ENCODE measurements at places on chromosomes 6 and 20. TPM values are rescaled to one million over a fixed set of nuclear protein-coding genes. Genes with fewer than 3 reads are reported as not detected.

DNA sequence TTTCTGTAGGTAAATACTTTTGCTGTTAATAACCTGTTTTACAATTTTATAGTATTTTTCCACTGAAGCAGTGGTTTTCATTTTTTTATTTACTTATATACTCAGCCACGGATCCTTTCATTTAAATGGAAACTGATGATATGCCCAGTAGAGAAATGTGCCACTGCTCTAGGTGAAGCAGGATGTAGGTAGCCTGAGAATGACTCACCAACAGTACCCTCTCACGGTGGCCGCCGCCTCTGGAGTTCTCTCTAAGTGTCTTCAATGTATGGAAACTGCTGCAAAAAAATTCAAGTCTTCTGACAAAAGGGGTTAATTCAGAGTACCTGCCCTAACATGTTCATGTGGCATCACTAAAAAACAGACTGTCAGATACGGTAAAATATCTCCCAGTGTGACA is 6.4 kb downstream of the EYA4 start:
- no peak for DNase-seq

DNA sequence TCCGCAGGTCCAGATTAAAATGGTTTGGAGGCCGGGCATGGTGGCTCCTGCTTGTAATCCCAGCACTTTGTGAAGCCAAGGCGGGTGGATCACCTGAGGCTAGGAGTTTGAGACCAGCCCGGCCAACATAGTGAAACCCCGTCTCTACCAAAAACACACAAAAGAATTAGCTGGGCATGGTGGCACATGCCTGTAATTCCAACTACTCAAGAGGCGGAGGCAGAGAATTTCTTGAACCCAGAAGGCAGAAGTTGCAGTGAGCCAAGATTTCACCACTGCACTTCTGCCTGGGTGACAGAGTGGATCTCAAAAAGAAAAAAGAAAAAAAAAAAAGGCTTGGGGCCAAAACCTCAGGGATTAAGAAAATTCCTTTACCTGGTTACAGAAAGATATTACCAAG is 30.5 kb downstream of the C6orf15 start:
- DNase-seq, result no peak

DNA sequence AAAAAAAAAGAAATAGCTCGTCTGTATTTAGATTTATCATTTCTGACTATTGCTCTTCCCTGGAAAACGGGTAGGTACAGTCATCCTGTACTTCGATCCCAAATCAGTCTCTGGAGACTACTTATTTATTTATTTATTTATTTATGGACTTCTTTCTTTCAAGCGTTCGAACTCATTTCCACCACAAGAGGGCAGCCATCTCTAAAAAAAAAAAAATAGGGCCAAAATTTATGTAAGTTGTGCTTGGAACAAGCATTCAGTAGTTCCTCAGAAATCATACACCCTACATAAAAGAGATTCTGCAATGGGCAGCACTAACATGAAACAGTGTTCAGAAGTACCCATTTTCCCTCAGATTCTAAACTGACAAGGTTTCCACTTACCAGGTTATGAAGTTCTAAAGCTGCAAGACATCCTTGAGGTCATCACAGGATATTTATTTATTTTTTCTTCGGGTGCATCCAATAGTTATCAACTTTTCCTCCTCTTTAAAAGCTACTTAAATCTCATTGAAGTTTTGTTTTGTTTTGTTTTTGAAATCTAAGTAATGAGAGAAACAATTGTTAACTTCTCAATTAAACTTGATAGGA is 1.9 kb upstream of the BMP2 start:
- DNase-seq, result peak; percentile 3

DNA sequence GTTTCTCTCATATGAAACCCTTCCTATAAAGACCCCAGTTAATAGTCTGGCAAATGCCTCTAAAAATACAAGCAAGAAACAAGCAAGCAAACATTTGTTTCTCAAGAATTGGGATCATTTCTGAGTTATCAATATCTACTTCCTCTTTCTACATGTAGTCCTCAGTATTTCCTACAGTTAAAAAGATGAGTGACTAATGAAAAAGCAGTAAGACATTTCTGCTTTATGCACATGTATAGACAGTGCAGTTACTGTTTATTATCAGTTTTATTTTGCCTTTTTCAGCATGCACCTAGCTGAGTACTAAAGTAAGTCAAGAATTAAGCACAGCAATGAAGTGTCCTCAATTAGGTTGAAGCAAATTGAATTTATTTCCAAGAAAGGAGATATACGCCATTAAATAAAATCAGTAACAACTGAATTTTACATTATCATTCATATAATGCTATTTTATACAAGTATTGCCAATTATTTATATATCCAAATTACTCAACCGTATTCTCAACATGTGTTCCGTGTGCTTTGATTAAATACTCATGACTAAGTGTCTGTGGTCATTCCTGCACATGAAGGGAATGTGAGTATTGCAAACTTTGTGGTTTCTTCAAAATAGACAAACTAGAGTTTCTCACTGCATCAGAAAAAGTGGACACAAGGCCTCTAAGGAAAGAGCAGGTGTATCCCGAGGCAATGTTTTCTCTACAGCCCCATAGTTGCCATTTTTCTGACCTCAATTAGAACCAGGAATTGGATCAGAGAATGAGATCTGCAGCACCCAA is 159.3 kb upstream of the MARCKS start:
- DNase-seq, result no peak

DNA sequence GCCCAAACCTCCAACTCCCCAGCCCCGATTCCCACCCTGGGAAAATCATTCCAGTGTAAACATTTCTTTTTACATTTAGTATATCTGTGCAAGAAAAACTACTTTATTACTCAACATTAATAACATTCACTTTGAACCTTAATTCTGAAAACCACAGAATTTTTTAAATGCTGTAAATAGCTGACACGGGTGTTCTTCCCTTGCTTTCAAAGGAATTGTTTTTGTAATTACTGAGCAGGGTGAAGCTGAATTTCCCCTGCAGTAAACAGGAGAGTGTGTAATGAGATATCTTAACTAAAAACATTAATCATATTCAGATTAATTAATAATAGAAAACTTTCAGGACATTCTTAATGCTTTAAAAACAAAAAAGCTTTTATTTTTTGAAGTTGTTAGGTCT is 99.3 kb upstream of the CITED2 start:
- no peak for DNase-seq

GRCh38 chr20:57774111-57774880 is 64.5 kb upstream of the PMEPA1 start:
- DNase-seq, result no peak

DNA sequence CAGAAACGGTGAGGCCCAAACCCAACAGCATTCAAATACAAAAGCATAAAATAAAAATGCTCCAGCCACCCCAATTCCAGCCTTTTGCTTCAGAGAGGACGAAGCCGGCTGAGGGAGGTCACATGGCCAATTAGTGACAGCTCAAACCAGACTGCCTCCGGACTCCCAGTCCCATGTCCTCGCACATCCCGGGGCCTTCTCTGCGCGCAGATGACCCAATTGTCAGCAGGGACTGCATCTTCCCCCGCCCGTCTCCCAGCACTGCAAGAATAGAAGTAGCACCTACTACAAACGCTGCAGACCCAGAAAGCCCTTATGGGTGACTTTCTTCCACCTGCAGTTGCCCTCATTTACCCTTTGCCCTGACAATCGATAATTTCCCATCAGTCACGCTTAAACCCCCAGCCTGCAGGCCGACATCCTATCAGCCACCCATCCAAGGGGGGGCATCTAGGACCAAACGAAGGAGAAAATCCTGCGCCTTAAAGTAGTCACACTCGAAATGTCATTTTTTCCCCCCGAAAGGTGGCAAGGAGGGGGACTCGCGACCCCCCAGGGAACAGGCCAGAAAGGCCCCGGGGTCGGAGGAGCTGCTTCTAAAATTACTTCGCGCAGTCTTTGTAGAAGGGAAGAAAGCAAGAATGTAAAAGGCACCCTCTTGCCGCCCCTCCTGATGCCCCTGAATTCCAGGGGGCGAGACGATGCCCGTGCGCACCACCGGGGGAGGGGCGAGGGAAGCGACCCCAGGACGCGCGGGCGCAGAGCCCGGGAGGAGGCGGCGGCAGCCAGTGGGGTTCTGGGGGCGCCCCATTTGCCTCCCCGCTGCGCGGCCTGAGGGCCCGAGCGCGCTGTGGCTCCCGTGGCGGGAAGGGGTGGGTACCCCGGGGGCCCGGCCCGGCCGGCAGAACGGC is 792 bp downstream of the SLC23A2 start:
- peak; percentile 30 for DNase-seq

DNA sequence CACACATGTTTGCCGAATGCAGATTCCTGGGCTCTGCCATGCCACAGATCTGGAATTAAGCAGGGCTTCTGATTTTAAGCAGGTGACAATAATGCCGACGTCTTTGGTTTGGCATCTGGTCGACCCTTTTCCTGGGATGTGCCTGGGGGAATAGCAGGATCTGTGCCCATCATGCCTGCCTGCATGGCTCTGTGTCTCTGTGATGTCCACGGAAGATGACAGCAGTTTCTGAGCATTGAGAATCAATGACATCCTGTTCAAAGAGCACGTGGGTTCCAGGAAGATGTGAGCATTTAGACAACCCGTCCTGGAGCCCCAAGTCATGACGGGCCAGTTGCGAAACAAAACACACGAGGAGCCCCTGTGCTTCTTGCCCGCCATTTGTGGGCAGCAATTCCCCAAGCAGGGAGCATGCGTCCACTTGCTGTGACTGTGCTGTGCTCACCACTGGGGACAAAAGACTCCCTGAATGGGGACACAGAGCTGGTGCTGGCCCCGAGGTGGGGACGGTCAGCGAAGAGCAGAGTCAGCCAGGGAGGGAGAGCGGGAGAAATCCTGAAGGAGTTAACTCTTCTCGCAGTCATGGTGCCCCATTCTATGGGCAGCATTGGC is 110.1 kb downstream of the ERMARD start:
- DNase-seq, result no peak

DNA sequence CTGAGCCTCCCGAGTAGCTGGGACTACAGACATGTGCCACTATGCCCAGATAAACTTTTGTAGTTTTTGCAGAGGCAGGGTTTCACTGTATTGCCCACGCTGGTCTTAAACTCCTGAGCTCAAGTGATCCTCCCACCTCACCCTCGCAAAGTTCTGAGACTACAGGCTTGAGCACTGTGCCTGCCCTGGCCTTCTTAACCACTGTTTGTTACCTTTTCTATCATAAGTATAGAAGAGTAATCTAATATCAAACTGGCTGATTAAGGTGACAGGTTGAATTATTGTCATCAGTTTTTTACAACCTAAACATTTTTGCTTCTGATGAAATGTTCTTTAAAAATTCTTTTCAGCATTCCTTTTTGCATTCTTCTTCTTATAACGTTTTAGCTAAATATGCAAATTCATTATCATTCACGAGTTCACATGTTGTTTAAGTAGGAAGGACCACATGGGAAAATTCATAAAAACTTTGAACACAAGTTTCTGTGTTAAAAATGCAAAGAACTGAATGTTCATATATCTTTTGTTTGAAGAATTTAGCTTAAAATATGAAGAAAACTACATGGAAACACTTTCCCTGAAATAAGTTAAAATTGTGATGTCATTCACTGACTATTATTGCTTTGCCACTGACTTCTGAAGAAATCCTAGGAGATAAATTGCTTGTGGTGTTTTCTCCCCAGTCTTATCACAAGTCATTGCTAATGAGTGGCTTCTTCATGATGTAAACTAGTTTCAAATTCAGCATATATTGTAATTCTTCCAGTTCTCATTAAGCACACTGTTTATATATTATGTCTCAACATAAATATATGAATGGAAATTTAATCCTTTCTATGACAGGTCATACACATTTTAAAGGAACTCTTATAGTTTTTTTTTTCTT is 106.7 kb downstream of the ADGRB3 start:
- no peak for DNase-seq

GRCh38 chr6:152402791-152403190 is 234.4 kb downstream of the SYNE1 start:
- no peak for DNase-seq

GRCh38 chr6:7247179-7247456 is 65.9 kb downstream of the SSR1 start:
- DNase-seq, result no peak

- no peak for DNase-seq
Observed at GRCh38 chr20:61965606-61966491, 99.8 kb downstream of the TAF4 start.

DNA sequence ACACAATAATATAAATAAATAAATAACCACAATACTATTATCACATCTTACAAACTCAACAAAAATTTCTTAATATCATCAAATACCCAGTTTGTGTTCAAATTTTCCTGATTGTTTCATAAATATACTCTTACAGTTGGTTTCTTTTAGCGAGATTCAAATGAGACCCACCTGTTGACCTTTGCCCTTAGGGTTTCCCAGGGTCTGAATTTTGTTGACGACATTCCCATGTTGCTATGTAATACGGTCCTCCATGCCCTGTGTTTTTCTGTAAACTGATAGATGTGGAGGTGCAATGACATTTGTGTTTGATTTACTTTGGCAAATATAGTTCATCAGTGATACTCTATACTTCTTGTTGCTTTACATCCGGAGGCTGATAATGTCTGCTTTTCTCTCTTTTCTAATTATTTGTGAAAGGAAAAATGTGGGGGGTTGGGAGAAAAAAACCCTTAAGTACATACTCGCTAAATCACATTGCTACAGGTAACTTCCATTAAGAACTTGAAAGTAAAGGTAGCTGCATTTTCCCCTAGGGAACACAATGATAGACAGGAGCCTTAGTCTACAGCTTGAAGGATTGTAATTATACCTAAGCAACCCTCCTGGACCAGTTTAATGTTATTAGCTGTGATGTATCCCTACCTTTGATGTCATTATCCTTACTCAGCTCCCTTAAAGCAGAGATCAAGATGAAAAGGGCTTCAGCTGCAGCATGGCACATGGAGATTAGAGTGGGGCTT is 6.6 kb downstream of the MOG start:
- DNase-seq, result no peak

DNA sequence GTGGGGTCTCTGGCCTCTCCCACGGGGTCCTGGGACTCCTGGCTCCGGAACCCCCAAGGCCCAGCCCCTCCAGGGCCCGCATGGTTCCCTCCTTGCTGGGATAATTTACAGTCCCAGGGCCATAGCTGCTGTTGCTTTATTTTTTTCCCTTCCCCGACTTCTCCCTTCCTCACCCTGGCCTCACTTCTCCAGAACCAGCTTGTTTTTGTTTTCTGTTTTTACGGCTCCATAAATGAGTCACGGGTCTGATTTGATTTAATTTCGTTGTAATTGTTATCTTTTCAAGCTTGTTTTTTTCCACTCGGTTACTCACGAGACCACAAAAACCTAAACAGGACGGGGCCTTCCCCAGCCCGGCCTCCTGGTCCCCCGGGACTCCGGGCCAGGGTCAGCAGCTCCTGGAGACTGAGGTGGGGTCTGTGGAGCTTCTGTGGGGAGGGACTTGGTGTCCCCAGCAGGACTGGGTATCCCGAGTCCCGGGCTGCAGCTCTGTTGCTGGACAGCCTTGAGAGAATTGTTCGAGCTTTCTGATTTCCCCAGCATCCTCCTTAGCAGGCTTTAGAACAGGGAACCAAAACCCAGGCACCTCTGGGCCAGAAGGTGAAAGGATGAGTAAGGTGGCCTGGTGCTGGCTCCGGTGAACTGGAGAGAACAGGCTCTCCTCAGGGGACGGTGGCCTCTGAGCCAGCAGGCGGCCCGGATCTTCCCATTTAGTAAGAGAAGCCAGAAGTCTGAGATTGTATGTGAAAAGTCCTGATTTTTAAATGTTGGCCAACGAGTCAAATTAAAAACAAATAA is 94.9 kb downstream of the CEBPB start:
- DNase-seq, result peak; percentile 63

GRCh38 chr20:1987826-1988225 is 6.0 kb downstream of the PDYN start:
- no peak for DNase-seq

- DNase-seq, result no peak
Observed at GRCh38 chr6:34867484-34867883, 20.4 kb downstream of the TAF11 start.

Gene OPRM1
- total RNA-seq, result not detected

Gene CTAGE9
- not detected for total RNA-seq

Gene FAM217A
- total RNA-seq, result not detected

Gene SCUBE3
- 0.16 TPM for total RNA-seq

Gene ANGPT4
- not detected for total RNA-seq
